ENCODE measurements at places on chromosomes 6 and 20.

DNA sequence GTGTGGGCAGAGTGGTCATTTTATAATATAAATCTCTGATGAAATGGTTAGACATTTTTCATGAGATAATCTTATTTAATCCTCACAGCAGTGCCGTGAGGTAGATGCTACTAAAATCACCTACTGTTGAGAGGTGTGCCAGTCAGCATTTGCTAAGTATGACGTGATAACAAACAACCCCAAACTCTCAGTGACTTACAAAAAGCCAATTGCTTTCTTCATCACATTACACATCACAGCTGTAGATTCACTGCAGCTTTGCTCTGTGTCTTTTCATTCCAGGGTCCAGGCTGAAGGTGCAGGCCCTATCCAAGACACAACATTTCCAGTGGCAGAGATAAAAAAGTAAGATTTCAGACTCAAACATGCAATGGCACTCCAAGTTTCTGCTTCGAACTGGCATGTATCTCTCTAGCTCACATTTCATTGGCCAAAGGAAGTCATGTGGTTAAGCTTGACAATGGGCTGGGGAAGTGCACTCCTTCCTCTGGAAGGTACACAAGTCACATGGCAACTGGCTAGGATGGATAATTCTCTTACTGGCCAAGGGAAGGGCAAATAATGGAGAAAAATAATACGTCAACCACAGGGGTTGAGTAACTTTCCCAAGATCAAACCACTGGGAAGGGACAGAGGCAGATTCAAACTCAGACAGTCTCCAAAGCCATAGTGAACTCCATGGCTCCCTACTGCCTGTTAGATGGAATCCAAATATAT is 69.5 kb upstream of the EPB41L1 start:
- no peak for DNase-seq

- no peak for DNase-seq
Measured at GRCh38 chr6:109852713-109853112, 125.4 kb upstream of the GPR6 start.

- DNase-seq, result no peak
Measured at GRCh38 chr6:150152891-150153876, 10.3 kb downstream of the PPP1R14C start.

- DNase-seq, result no peak
Measured at GRCh38 chr6:79257381-79258205, 23.1 kb upstream of the HMGN3 start.

DNA sequence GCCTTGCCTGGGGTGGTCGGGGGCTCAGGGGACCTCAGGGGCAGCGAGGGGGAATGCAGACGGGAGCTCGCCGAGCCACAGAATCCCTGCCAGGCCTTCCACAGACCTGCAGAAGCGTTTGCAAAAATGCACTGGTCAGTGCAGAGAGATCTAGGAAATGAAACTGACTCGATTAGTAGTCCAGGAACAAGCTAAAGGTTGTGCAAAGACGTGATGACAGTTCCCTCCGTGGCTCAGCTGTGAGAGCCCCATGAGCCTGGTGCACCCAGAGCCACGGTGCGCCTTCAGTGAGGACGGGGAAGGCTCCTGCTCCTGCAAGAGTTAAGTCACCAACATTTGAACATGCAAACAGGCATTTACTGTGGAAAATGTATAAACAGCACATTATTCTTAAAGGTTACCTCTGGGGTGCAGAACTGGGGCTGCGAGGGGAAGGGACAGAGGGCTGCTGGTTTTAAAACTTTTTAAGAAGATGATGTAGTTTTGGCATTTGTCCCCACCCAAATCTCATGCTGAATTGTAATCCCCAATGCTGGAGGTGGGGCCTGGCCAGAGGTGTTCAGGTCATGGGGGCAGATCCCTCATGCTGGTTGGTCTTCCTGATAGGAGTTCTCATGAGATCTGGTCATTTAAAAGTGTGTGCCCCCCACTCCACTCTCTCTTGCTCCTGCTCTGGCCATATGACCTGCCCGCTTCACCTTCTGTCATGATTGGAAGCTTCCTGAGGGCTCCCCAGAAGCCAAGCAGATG is 147.3 kb downstream of the DLL1 start:
- no peak for DNase-seq

DNA sequence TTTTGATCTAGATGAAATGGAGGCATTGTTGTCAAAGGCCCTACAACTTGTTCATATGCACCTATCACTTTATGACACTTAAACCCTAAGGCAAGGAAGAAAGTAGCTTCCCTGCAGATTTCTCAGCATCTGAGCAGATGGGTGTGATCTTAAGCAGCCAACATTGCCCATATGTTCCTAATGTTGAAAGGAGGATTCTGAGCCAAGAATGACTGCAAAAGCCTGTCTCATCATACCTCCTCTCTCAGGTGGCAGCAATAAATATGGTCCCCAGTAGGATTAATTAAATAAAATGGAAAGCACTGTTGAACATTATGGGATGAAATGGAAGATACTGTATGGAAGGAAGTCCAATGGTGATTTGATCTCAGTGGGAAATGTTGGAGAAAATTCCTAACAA is 538.1 kb upstream of the MAN1A1 start:
- no peak for DNase-seq

- no peak for DNase-seq
Measured at GRCh38 chr6:18161431-18161830, 6.2 kb downstream of the KDM1B start.

DNA sequence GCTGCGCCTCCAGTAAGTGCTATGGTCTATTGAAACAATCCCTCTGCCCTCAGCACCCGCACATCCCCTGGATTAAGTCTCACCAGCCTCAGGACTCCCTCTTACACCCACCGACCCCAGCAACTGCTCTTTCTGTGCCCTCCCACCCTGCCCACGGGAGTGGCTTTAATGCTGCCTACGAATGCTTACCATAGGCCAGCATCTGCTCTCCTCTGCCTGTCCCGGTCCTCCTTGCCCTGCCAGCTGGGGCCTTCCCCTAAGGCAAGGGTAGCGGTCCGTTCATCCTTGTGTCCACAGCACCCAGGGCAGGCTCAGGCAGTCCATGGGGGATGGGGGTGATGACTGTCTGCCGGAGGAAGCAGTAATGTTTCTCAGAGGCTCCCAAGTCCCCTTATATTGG is 4.1 kb downstream of the EBF4 start:
- DNase-seq, result no peak

GRCh38 chr6:24004062-24004461 is 122.0 kb upstream of the NRSN1 start:
- no peak for DNase-seq

- no peak for DNase-seq
Measured at GRCh38 chr20:63047267-63047666, 40.5 kb upstream of the BHLHE23 start.

GRCh38 chr20:30602424-30602823 is 655.0 kb upstream of the DEFB115 start:
- no peak for DNase-seq

DNA sequence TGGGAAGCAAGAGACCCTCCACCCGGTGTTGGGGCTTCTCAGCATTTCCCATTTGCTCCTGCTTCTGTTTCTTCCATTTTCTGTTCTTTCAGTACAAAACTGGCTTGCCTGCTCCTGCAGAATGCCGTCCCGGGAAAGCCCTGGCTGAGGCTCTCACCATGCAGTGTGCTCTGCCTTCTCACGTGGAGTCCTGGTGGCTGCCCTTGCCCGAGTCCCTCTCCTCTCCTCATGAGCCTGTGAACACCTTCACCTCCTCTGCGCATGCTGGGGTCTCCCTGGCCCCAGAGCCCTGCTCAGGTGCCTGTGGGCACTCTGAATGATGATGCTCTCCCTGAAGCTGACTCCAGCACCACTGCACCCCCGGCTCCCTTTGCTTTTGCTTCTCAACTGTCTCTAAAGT is 752.0 kb downstream of the QKI start:
- DNase-seq, result no peak

DNA sequence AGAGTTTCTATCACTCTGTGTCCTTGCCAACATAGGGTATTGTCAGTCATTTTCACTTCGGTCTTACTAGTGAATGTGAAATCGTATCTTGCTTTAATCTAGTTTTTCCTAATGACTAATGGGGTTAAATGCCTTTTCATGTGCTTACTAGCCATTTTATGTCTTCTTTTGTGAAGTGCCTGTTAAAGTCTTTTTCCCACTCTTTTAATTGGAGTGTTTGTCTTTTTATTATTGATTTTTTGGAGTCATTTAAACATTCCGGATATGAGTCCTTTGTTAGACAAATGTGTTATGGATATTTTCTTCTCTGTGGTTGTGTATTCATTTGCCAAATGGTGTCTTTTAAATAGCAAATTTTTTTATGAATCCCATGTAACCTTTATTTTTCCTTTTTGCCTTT is 194.6 kb downstream of the CDH26 start:
- DNase-seq, result no peak

GRCh38 chr6:4017834-4018170 is 61.1 kb downstream of the FAM217A start:
- DNase-seq, result no peak

DNA sequence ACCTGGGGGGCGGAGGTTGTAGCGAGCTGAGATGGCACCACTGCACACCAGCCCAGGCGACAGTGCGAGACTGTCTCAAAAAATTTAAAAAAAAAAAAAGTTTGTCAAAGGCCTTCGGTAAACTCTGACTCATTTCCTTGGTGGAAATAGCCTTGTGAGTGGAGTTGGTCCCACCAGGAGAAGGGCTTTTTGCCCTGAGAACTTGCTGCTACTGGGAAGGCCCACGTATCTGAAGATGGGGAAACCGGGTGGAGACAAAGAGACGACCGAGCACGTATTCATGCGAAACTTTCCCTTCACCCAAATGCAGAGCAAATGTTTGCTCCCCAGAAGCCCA is 51.7 kb downstream of the SLC22A23 start:
- no peak for DNase-seq

GRCh38 chr6:156691018-156691417 is 86.2 kb upstream of the ARID1B start:
- DNase-seq, result no peak

DNA sequence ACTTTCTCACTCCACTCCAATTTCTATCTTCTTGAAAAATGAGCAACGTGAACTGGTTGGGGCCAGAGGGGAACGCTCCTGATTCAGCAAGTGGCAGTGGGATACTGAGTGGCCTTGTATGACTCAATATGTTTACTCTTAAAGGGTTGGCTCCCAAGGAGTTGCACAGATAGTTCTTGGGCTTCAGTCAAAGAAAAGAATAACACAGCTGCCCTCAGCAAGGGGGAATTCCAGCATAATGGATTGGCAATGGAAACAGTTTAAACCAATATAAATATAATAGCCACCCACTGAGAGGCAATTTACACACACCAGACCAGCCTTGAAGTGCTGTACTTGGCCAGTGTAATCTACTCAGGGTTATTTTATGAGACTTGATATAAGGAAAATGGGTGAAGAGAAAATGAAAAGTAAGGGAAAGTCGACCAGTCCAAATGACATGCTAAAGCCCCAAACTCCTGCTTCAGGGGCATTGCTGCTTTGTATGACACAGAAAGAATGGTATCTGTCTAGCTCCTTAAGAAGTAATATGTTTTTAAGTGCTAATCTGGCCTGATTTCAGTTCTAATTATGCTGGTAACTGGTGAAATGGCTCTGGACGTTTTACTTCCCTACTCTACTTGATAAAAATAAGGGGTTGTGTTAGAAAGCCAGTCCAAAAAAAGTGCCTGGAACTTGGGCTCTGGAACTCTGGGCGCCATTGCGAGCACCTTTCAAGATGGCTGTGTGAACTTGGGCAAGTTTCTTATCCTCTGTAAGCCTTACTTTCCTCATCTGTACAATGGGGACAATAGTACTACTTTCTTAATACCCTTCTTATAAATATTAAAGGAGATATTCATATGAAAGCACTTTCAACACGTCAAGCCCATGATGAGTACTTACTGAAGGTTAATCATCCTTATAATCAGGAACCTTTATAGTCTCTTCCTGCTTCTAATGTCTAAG is 712.9 kb upstream of the MAP3K7 start:
- DNase-seq, result no peak

DNA sequence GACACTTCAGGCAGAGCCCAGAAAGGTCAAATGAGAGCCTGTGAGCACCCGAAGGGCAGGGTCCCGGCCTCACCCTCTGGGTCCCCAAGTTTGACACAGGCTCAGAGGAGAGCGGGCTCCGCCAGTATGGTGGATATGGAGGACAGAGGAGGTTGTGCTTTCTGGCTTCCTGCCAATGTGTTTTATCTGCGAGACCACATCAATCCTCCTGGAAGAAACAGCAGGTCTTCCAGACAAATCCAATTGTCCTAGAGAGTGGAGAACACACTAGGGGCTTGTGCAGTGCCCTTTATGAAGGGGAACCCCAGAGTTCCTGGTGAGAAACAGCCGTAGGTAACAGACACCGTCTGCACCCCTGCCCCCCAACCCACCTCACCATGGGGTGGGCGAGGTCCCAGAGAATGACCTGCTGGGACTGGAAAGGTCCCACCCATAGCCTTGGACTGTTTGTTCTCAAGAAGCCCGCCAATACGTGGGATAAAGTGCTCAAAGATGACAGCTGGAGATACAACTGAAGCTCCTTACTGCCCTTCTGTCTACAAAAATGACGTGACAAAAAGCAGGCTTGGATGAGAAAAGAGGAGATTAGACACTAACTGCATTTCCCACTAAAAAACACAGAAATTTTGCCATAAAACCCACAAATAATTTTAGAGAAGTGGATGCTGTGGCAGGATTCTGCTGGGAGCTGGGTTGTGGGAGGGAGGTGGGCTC is 23.9 kb upstream of the SSTR4 start:
- DNase-seq, result no peak

DNA sequence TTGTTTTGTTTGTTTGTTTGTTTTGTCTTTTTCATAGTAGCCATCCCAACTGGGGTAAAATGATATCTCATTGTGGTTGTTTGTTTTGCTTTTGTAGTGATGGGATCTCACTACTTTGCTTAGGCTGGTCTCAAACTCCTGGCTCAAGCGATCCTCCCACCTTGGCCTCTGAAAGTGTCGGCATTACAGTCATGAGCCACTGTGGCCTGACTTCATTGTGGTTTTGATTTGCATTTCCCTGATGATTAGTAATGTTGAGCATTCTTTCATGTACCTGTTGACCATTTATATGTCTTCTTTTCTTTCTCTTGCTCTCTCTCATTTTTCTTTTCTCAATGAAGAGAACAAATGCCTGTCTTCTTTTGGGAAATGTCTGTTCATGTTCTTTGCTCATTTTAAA is 30.8 kb upstream of the HLA-DOA start:
- no peak for DNase-seq

DNA sequence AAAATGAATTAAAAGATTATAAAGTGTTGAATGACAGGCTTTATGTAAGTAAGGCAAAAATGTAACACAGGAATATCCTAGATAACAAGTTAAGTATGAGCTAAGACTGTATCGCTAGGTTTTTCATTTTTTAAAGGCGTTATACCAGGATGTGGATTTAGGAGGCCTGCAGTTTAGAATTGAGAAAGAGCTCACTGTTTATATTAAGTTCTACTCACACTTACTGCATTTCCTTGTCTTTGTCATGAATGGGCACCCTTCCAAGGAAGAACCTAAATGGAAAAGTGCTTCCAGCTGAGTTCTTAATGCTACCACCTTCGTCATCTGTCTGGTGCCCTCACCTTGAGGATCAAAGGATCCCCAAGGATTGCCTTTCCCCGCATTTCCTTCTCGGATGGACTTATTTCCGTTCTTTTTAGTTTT is 148.7 kb downstream of the SOX4 start:
- no peak for DNase-seq
